ENCODE measurements at places on chromosomes 11 and 22. TPM values are rescaled to one million over a fixed set of nuclear protein-coding genes. Genes with fewer than 3 reads are reported as not detected.

The CDC42BPG gene
- total RNA-seq, result 0.66 TPM

The CREB3L1 gene
- total RNA-seq, result not detected

The TRIM48 gene
- not detected for total RNA-seq

The OR51B2 gene
- total RNA-seq, result not detected
